ENCODE measurements at places on chromosomes 2 and 18.

DNA sequence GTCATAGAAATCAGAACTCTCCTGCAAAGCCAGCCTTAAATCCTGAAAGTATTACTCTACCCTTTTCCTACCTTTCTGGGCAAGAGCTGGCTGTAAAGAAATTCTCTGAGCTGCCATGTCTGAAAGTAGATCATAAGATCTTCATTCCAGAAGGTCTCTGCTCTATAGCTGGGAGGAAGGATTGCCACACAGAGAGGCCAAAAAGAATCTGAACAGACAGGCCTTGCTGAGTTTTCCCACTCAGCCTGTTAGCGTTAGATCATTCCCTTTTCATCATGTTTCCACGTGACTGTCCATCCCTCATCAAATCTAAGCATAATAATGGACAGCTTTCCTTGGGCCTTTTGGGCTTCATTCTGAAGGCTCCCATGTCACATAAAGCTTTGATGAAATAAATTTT lies 43.2 kb upstream of the FHL2 start:
- no peak for DNase-seq

- DNase-seq = no peak
These were observed 78.8 kb downstream of the ANKRD12 start for GRCh38 chr18:9215221-9215933.

DNA sequence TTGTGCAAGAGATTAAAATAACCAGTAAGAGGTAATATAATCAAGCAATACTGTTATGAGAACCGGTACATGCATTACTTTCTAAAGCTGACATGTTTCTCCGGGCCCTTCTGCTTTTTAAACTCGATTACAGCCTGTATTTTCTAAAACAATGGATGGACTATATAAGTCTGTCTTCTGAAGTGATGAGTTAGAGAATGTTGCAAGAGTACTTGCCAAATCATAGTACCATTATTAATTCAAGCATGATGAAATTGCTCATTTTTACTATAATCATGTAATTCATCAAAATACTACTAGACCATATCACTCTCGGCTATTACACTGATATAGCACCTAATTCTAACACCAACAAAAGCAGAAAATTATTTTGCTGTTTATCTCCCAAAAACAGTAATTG lies 1240.3 kb upstream of the ACVR2A start:
- DNase-seq = no peak

- DNase-seq = no peak
These were observed 6.1 kb downstream of the DCTN1 start for GRCh38 chr2:74373985-74374384.

DNA sequence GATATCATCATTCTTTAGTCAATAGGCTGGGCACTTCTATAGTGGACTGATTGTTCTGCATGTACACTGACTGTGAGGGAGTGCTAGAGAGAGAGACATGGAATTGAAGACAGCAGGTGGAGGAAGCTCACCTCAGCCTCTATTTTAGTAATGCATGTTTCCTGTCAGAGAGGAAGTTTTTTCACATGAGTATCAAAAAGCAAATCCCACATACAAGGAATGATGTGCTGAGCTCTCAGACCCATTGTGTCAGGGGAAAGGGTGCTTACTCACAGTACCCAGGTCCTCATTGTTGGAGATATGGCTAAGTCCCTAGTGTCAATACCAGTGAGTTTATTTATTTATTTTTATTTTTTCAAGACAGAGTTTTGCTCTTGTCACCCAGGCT lies 9.9 kb upstream of the CDK15 start:
- no peak for DNase-seq

DNA sequence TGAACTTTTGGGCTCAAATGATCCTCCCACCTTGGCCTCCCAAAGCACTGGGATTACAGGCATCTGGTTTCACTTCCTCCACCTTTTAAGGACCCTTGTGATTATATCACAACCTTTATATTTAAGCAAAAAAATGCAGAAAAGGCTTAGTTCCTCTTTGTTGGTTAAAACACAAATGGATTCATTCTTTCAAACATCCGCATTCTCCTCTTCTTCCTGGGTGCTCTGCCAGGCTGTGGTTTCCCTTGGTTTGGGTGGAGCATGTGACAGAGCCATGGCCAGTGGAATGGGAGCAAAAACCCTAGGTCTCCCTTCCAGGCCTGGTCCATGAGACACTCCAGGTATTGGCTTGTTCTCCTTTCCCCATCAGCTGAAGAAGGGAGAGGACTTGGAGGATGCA lies 9.9 kb upstream of the SLC66A3 start:
- DNase-seq = no peak

DNA sequence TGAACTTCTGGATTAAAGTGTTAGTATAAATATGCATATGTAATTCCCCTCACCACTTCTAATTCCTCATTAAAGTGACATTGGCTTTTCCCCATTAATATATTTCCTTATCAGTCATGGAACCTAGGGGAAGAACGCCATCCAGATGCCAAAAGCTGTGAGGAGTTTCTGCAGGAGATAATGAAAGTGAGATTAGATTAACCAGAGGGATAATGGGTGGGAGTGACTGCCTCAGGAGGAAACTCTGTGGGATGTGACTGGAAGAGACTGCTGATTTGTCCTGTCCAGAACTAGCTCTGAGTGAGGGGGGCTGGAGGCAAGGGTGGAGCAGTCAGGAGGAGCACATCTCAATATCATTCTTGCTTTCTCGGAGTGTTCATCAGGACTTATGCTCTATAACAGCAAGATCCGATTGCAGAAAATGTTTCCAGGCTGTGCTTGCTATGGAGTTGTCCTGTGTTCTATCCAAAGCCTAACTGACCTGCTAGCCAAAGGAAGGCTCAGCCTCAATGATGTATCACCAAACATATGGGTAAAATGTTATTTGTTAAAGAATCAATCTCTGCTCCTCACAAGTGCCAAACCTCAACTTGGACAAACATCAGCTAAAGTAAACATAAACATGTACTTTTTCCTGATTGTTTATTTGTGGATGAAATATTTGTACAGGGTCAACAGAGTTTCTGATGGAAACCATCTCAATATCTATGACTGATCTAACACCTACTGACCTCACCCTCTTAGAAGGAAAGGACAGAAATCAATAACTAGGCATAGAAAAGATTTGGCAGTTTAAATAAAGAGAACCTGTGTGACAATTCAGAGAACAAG lies 118.5 kb downstream of the ASXL3 start:
- DNase-seq = no peak

DNA sequence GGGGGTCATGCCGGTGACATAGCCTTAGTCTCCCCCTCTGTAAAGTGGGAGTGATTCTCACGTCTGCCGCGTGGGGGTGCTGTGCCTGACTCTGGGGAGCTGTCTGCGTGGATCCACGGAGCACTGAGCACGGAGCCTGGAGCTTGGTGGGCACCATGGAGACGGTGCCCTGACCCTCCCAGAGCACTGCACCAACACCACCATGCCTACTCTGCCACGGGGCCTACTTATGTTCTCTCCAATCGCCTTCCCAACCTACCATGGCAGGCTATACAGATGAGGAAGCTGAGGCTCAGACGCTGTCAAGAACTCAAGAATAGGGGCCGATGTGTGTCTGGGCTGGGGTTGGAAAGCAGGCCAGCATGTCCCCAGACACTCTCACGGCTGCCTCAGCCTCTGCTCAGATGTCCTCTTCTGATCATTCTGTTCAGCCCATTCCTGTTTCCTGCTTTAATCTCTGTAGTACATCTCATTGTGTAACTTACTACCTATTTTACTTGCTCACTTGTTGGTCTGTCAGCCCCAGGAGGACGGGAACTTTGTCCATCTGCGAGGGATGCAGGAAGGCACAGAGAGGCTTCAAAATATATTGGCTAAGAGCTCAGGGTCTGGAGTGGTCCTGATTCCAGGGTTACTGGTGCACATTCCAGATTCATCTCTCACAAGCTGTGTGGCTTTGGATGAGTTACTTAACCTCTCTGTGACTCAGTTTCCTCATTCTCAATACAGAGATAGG lies 168.1 kb upstream of the HS6ST1 start:
- no peak for DNase-seq

GRCh38 chr18:27582760-27583412 lies 397.8 kb upstream of the CHST9 start:
- no peak for DNase-seq

- no peak for DNase-seq
These were observed 62.5 kb upstream of the POMC start for GRCh38 chr2:25230948-25231311.

- DNase-seq = no peak
These were observed 119.7 kb downstream of the UPP2 start for GRCh38 chr2:158221063-158222020.

DNA sequence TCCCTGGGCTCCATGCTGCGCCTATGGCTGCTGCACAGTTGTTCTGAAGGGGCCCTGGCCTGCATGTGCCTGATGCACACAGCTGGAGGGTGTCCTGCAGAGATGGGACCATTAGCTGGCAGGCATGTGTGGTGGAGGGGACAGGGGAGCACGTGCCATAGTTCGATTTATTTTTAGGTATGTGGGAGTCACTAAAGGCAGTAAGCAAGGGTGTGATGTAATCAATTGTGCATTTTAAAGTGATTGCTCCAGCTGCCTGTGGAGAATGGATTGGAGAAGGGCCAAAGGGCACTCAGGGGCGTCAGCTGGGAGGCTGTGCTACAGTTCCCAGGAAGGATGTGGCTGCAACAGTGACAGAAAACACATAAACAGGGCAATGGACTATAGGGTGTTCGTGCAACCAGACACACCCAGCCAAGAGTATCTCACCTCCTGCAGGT lies 205.1 kb downstream of the ARL4C start:
- DNase-seq = no peak

DNA sequence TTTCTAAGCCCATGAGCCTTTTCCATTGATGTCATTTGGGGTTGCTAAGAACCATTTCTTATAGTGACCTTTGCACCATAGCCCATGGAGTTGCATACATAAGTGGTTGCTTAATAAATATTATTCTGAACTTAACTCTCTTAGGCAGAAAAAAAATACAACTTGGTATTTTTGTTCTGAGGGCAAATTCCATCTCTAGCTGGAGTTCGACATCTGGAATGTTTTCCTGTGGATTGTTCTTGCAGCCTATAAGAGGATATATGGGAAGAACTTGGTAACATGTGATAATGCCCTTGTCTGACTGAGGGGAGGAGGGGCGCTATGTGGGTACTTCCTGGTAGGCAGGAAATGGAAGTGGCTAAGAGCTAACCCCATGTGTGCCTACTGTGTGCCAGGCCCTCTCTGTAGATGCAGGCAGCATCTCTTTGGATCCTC lies 20.7 kb downstream of the IGFBP2 start:
- DNase-seq = no peak

DNA sequence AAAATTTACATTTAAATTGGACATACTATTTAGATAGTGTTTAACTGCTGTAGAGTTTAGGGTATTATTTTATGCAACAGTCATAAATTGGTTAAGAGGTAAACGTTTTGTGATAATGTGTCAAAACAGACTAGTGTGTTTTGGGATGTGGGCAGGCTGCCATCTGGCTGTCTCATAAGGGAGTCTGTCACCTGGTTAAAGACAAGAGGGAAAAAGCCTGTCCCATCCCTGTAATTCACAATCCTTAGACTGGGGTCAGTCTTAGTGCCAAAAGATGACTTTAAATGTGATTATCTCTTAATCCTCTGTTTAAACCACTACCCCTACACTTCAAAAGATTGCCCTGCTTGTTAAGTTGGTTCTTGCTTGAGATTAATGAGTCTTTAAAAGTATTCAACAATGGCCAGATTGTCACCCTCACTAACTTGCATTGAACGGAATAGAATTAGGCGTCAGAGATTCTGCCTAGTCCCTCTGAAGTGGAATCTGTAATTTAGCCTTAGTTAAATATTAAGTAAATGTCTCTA lies 59.2 kb downstream of the SGPP2 start:
- DNase-seq = no peak
